ENCODE measurements at places on chromosomes 4 and X.

DNA sequence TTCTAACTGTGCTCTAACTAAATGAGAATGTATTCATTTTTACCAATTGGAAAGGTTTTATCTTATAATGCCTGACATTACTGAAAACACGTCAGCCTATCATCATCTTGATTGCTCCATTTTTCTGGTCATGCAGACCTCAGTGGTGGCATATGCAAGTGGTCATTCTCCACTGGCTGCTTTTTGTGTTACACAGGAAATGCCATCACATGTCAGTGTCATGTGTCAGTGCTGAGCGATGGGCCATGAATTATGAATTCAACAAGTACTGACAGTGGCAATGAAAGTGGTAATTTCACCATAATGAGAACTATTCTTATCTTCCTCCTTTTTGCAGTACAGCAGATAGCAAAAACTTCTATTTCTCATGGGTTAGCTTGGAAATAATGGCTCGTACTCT lies 190.5 kb downstream of the PACRGL start:
- DNase-seq = no peak

GRCh38 chr4:184983672-184984356 lies 34.5 kb upstream of the HELT start:
- DNase-seq = peak; percentile 73

DNA sequence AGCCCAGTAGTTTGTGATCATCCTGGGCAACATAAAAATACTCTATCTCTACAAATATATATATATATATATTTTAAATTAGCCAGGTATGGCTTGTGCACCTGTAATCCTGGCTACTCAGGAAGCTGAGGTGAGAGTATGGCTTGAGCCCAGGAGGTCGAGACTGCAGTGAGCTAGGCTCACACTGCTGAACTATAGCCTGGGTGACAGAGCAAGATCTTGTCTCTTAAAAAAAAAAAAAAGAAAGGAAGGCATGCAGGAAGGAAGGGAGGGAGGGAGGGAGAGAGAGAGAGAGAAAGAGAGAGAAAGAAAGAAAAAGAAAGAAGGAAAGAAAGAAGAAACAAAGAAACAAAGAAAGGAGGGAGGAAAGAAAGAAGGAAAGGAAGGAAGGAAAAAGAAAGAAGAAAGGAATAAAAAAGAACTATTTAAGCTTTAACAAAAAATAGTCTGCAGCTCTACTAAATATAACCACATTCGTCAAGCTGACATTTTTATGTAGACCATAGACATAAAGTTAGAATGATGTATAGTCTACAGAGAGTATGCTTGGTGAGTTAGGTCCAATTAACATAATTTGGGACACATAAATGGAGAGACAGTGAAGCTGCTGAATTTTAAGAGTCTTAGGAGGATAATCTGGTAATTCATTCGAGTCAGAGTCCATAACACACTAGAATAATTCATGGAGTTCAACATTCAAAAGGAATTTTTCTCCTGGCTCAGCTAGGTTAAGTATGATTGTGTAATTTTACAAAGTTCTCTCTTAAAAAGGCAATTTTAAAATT lies 111.9 kb downstream of the GLRA3 start:
- DNase-seq = no peak

GRCh38 chrX:131544218-131544617 lies 344 bp downstream of the OR13H1 start:
- no peak for DNase-seq

DNA sequence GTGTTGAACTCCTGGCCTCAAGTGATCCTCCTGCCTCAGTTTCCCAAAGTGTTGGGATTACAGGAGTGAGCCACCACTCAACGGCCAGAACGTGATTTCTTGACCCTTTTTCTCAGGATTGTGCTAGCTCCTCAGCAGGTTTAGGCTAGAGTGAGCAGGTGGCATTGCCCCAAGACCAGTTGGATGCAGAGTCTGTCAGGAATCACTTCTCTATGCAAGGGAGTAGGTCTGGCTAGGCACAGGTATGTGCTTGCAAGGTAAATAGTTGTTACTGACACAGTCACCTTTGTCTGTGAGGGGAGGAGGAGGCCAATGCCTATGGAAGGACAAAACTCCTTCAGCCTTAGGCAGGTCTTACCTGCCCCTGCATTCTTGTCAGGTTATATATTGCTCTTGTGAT lies 24.2 kb downstream of the SLC25A5 start:
- DNase-seq = no peak

- DNase-seq = no peak
These were observed 299.1 kb upstream of the ANKRD50 start for GRCh38 chr4:125011646-125012045.

DNA sequence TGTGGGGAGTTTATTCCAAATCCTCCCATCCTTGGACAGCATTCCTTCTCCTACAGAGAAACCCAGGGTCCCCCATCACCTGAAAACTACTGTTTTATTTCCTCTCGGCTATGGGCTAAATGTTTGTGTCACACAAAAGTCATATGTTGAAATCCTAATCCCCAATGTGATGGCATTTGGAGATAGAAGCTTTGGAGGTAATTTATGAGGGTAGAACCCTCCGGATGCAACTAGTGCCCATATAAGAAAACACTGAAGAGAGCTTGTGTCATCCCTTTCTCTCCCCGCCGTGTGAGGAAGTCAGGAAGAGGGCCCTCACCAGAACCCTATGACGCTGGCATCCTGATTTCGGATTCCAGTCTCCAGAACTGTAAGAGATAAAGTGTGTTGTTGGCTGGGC lies 127.8 kb upstream of the NOCT start:
- DNase-seq = no peak

- no peak for DNase-seq
These were observed 40.7 kb upstream of the DHX15 start for GRCh38 chr4:24625091-24625490.

DNA sequence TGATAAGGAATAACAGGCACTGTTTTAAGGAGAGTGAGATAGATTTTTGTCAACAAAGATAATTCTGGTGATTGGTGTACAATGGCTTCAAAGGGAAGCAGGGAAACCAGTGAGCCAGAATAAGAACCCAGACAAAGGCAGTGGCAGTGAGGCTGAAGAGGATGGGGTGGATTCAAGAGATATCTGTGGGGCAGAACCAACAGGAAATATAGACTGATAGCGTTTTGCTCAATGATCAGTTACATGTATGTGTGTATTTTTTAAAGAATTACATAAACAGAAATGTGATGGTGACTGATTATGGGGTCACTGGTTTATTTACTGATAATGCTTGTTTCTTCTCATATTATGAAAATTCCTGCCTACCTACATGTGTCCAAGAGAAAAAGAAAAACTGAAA lies 66.4 kb downstream of the AMMECR1 start:
- no peak for DNase-seq

GRCh38 chr4:74023709-74024108 lies 14.8 kb downstream of the CXCL3 start:
- no peak for DNase-seq

- DNase-seq = no peak
These were observed 336.1 kb downstream of the GBA3 start for GRCh38 chr4:23028875-23029274.

DNA sequence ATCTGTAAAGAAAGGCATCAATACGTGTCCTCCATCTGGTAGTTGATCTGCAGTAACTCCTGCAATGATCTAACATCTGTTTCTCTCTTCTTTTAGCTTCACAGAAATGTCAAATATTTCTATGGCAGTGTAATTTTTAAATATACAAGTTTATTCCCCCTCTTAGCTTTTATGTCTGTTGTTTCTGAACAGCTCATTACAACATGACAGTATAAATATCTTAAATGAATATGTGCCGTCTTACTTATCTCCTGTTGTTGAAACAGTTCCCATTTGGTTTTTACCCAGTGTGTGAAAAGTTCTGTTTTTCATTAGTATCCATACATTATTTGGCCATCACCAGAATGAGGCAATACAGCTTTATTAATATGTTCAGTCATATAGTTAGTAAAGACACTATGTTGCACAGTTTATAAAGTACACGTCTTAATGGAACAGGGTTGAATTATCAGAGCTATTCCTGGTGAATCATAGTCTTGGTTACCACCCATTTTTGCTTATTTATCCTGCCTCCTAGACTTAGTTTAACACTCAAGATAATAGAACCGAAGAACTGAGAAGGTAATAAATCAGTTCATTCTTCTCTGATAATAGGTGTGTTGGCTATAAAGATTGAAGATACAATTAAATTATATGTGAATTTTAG lies 321.6 kb downstream of the TENM3 start:
- no peak for DNase-seq

DNA sequence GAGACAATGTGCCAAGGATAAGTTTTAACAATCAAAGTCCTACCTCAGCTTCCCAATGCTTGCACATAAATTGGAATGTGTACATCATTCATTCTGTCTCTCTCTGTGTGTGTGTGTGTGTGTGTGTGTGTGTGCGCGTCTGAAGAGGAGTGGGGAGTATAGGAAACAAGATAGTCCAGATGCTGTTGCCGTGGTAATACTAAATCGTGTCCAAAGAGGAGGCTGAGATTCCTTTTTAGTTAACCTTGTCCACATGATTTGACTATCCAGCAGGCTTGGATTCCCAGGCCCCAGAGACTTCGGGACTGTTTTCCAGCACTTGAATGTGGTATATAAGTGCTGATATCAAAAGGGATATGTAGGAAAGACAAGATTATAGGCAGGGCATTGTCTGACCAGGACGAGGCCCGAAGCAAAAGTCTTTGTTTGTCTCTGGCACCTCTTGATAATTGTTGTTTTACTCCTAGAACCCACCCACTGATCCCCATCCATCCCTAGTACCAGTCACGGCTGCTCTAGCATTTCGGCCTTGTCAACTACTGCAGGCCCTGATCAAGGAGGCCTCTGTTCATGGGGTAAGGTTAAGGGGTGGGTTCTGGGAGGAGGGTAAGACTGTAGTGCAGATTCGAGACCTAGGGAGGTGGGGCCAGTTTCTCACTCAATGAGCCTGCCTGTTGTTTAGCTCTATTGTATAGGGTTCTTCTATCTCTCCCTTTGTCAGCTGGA lies 3.9 kb downstream of the PLP1 start:
- no peak for DNase-seq

- no peak for DNase-seq
These were observed 6.3 kb downstream of the GPR143 start for GRCh38 chrX:9759337-9759736.

GRCh38 chr4:128468123-128468989 lies 180.7 kb upstream of the PGRMC2 start:
- peak; percentile 84 for DNase-seq

- DNase-seq = no peak
These were observed 329 bp downstream of the TBC1D14 start for GRCh38 chr4:6909970-6910339.

DNA sequence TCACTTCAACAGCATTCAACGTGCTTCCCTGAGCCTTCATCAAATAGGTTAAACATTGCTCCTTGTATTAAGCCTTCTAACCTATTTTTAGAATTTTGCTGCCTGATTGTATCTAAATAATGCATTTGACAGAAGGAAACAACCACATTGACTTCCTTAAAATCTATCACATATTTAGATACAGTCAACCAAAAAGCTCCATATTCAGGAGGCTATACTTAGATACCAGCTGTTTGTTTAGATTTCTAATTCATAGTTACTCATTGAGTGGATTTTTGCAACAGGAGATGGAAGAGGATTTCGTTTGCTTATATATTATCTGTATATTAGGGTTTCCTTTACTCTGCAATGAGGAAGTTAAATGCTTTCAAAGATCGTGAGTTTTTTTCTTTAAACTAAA lies 241.1 kb upstream of the PPP1R2C start:
- DNase-seq = no peak

DNA sequence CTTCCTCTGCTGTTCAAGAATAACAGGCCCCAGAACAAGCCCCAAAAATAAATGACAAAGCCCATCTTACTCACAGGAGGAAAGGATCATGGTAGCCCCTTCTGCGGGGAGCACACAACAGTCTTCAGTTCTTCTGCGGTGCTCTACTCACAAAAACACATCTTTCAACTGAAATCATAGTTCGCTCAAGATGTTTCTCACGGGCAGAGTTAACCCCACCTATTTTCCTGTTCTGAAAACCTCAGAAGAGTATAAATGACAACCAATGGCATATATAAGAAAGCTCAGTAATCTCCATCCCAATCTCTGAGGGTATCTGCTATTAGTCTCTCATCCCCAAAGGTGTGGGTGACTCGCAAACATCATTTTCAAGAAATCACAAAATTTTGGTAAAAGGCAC lies at the start of gene TXK:
TSS of gene TXK (minus strand) at position 170 of the 400 bp plus-strand sequence. CDS start at position 90, 80 bp downstream.
- DNase-seq = no peak

- no peak for DNase-seq
These were observed 309.8 kb upstream of the GALNT7 start for GRCh38 chr4:172858731-172859230.

DNA sequence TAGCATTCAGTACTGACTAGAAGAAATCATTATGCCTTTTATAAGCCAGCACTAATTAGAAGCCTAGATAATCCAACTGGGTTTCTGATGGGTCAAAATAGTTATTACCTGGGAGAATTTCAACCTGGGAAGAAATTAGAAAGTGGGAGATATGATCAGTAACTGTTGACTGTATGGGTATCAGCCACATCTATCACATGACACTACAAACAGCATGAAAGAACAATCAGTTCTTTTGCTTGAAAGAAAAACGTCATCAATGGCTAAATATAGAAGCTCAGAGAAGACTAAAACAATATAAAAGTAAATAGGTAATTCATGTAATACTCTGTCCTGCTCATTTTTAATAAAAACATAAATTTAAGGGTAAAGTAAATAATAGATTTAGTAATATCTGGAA lies 145.1 kb downstream of the CAMK2D start:
- no peak for DNase-seq

GRCh38 chr4:38073596-38074234 lies 113.5 kb downstream of the PTTG2 start:
- DNase-seq = no peak

GRCh38 chrX:48911412-48912182 lies at the start of gene SLC35A2:
SLC35A2 (minus strand) TSS chrX:48911646; CDS start chrX:48911636, 10 bp downstream.
- DNase-seq = peak; percentile 78

GRCh38 chrX:39576041-39576872 lies 521.5 kb downstream of the BCOR start:
- no peak for DNase-seq

DNA sequence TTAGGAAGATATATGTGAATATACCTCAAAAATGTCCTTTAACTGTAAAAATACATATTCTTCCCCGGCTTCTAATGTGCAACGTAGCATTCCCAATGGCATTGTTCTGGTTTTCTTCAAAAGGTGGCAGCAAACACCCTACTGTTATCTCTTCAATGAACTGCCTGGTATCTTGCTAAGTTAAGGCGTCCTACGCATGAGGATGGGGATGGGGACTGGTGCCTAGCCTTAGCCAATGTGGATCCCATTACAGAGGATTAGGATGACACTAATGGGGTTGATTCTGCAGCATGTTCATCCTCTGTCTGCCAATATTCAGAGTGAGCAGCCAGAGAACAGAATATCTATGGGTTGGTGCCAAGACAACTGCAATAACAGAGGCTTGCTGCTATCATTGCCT lies 334.9 kb upstream of the ADGRL3 start:
- peak; percentile 11 for DNase-seq

DNA sequence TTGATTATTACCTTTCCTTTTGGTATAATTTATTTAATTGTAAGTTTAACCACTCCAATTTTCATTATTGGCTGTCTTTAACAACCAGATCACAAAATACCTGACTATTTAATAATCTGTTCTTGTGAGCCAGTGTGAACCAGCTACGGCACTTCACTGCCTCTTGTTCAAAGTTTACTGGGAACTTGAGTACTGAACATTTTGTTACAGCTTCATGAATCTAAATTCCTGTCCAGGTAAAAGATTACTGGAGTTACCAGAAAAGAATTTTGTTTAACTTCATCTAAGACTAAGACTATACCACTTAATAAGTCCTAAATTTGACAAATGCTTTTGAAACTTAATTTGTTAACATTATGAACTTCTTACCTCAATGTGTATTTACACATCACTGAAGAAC lies 178.3 kb downstream of the FBXO8 start:
- no peak for DNase-seq

All from AG20443 (cell line).